Stimulated activated CD8-positive, alpha-beta memory T cell treated with anti-CD3 and anti-CD28 coated beads, Interleukin-7, amount 100 ng/mL, for 1 hour (primary cell): ENCODE measurements at places on chromosomes 6 and 20.

GRCh38 chr6:152566103-152566875 is 70.9 kb downstream of the SYNE1 start:
- DNase-seq: no peak

- DNase-seq: no peak
Measured at GRCh38 chr6:88513920-88514319, 347.8 kb upstream of the CNR1 start.

DNA sequence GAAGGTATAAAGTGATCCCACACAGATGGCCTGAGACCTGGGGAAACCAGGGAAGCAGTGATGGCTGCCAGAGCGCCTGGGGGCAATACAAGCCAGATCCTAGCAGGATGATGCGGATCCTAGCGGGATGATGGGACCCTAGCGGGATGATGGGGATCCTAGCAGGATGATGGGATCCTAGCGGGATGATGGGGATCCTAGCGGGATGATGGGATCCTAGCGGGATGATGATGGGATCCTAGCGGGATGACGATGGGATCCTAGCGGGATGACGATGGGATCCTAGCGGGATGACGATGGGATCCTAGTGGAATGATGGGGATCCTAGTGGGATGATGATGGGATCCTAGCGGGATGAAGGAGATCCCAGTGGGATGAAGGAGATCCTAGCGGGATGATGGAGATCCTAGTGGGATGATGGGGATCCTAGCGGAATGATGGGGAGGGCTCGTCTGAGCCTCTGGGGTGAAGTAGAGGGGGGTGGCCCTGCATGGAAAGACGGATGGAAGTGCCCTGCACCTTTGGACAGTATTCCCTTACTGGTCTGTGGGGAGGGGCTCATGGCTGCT is 44.2 kb upstream of the CDH22 start:
- DNase-seq: no peak

DNA sequence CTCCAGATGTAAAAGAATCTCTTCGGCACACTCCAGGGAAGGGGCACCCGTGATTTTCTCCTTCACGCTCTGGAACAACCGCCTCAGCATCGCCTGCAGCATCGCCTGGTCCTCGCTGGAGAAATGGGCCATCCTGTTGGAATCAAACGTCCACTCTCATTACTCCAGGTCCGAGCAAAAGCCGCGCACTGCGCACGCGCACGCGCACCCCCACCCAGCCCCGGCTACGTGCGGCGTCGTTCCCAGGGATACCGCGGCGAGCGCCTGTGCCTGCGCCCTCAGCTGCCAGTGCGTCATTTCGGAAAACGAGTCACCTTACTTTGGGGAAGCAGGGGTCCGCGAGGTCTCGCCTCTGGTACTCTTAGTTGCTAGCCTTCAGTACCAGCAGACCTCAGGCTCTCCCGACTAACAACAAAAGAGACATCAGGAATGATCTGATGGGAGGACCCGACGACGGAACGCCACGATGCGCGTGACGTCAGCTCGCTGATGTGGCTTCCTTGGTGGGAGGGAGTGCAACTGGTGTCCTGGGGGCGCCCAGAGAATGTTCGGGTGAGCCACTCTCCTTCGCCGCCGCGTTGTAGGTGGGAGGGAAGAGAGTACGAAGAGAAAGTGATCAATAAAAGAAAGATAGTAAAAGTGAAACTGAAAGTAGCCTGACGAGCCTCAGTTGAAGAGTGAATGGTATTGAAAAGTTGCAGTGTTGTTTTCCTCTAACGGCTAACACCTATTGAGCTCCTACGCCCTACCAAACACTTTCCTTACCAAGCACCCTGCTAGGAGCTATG is at the start of gene TBC1D32:
TSS of gene TBC1D32 (minus strand) at position 182 of the 788 bp plus-strand sequence. CDS start at position 132, 50 bp downstream.
- peak; percentile 73 for DNase-seq

DNA sequence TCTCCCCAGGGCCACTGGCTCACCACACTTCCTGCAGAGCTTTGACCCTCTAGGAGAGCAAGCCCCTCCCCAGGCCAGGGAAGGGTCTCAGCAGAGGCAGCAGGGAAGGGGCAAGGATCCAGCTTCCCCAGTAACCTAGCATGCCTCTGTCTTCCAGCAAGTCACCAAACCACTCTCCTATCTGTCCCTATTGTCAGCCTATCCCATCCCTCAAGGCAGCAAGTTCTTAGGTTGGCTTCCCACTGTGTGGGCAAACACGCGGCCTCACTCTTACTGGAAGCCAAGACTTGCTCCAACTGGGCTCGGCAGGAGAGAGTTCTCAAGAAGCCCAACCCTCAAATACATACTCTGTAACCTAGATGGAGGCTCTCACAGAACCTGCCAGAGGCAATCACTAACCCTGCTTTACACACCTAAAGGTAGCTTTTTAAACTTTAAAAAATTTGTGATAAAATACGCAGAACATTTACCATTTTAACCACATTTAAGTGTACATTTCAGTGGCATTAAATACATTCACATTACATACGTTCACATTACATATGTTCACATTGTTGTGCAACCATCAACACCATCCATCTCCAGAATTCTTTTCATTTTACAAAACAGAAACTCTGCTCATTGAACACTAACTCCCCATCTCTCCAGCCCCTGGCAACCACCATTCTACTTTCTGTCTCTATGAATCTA is 58.5 kb downstream of the MRPL14 start:
- DNase-seq: no peak

DNA sequence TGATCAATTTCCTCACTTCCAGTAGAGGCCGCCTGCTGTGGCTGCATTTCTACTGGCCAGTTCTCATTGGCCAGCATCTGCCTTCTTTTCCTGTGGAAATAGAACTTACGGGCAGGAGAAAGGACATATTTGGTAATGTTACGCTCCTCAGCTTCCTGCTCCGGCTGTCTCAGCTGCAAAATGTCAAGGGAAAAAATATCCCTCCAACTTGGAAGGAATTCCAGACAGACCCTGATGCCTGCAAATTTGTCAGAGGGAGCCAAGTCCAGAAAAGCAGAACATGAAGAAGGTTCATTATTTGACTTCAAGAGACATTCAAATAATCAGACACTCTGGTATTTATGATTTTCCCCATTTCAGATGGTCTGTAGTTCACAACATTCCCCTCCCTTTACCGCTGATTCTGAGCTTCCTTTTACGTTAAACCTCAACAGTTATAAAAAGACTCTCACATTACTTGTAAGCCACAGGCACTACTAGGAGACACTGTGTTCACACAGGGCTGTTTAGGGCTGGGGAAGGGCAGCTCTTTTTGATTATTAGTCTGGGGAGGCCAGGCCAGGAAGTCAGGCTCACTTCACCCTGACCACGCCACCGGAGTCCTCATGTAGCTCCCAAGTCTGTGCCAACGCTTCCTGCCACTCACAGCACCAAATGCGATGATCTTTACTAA is 179.6 kb upstream of the CCN2 start:
- DNase-seq: no peak
